ENCODE measurements at places on chromosomes 4 and X.
A peak's percentile ranks its signal among the peaks of the same experiment; 100 is the strongest.

DNA sequence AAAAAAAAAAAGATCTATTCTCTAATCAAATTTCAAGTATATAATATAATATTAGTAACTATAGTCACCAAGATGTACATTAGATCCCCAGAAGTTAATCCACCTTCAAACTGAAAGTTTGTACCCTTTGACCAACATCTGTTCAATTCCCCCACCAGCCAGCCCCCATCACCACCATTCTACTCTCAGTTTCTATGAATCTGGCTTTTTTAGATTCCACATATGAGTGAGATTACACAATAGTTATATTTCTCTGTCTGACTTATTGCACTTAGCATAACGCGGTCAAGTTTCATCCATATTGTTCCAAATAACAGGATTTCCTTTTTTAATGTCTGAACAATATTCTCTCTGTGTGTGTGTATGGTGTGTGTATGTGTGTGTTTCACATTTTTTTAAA, 33.7 kb upstream of the VMA21 start:
- DNase-seq, result no peak

GRCh38 chr4:86118711-86119110, 241.1 kb downstream of the MAPK10 start:
- DNase-seq, result no peak

DNA sequence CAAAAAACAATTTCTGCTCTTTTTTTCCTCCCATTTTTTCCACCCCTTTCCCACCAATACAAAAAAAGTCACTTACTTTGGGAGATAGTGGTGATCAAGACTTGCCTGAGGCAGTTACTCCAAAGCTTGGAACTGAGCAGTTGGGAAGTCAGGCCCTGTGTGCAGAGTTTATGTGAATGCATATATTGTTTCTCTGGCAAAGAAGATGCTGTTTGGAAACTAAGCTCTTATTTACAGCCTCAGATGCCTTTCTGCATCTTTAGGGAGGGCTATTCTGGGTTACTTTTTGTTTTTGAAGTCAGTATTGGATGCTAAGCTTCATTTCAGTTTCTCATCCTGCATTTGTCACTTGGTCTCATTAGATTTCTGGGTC, 136.3 kb downstream of the ZNF330 start:
- no peak for DNase-seq

DNA sequence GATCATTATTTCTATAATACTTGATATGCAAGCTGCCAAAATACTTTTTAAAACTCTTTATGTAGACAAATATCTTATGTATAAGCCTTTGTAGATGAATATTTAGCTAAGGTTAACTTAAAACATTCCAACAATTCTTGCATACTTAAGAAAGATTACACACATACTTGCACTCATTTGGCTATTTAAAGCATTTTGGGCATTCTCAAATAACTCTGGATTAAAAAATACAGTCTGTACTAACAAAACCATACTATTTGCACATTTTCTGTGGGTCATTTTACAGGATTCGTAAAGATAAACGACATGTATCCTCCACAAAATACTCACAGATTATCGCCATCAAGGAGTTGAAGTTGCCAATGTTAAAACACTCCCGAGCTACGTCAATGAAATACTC, 26.5 kb downstream of the RASGEF1B start:
- no peak for DNase-seq

- DNase-seq, result no peak
These were observed 42.3 kb upstream of the FAT1 start for GRCh38 chr4:186765673-186766546.

DNA sequence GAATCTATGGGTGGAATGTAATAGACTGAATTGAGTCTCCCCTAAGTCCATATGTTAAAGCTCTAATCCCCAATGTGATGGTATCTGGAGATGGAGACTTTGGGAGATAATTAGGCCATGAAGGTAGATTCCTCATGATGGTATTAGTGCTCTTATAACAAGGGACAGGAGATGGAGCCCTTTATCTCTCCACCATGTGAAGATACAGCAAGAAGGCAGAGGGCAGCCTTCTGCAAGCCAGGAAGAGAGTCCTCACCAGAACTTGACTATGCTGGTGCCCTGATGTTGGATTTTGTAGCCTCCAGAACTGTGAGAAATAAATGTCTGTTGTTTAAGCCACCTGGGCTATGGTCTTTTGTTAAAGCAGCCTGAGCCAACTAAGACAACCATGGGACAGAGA, 76.4 kb upstream of the F8A3 start:
- no peak for DNase-seq

GRCh38 chr4:24980064-24980690, 50.6 kb downstream of the LGI2 start:
- peak; percentile 76 for DNase-seq

DNA sequence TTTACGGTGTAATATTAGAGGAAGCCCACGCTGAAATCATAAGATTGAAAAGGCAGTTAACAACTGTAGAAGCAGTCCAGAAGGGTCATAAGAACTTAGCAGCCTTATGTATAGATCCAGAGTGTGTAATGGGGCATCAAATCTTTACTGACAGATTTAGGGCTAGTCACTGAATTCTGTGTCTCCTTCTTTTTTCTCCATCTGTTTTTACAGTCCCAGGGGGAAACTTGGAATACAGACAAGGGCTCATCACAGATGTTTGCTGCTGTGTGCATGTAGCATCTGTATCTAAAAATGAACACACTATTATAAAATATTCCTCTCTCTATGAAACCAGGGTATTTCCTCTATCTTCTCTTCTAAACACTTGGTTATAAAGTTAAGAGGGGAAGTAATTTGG, 43.9 kb downstream of the CYSLTR1 start:
- DNase-seq, result no peak

- DNase-seq, result no peak
These were observed 41.1 kb downstream of the MAD2L1 start for GRCh38 chr4:120025516-120025915.

- peak; percentile 18 for DNase-seq
These were observed 137.4 kb upstream of the GUCY1A1 start for GRCh38 chr4:155529272-155529671.

- no peak for DNase-seq
These were observed 167.5 kb downstream of the PALLD start for GRCh38 chr4:168664242-168664891.

- DNase-seq, result no peak
These were observed 644.0 kb downstream of the RPA4 start for GRCh38 chrX:97527725-97528124.

DNA sequence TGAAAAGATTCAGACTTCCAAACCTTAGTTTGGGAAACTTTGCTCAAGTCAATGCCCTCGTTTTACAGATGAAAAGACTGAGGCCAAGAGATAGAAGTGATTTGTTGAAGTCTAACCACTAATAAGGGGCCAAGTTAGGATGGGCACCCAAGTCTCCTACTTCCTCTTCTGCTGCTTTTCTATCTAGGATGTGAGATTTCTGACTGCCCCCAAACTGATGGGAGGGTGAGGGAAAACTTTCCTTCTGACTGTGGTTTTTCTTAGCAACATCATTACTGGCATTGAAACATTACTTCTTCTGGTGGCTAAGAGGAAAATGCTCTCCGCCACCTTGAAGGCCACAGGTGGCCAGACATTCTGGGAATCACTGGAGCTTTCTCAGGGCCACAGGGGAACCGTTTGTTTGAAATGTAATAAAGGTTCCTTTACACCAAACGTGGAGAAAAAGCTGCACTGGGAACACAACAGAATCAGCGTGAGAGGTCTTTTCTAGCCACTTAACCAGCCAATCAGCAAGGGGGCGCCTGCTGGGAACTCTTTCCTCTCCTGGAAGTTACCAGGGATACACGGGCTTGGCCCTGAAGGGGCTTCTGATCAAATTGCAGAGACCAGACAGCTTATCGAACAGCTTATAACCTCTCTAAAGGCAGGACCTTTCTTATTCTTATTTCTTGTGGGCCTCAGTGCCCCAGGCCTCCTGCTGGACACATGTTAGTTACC, 115.9 kb upstream of the TEX13D start:
- DNase-seq, result no peak

DNA sequence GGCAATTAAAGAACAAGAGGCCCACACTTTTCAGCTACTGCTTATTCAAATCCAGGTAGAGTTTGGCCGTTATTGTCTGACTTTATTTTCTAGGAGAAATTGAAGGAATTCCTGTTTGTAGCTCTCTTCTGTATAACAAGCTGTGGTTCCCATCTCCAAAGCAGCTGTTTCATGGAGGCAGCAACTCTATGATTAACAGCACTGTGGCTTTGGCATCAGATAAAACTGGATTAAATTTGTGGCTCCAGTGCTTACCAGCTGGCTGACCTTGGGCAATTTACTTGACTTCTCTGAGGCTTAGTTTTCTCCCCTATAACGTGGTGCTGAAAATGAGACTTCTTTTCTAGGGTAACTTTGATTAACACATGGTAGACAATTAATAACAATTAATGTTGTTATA, 28.1 kb downstream of the SLC30A9 start:
- DNase-seq, result peak; percentile 93
